Natural killer cell (primary cell): ENCODE measurements at places on chromosomes 7 and 10.

DNA sequence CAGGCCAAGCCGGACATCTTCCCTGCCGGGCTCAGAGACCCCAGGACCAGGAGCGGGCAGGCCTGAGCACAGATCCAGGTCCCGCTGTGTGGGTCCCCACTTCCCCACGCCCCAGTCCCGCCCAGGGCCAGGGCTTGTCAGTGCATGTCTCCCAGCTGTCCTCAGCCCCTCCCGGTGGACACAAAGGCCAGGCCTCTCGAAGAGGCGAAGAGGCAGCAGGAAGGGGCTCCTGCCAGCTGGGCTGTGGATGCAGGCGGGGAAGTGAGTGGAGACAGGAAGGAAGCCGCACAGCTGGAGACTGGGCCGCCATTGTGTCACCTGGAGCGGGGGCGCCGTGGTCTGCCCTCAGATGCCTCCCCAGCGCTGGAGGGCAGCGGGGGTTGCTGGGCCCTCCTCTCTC is 4.8 kb downstream of the GRIFIN start:
- no peak for DNase-seq
- H3K4me3 ChIP-seq = no peak overlapping the region
- H3K27ac ChIP-seq = no peak overlapping the region

DNA sequence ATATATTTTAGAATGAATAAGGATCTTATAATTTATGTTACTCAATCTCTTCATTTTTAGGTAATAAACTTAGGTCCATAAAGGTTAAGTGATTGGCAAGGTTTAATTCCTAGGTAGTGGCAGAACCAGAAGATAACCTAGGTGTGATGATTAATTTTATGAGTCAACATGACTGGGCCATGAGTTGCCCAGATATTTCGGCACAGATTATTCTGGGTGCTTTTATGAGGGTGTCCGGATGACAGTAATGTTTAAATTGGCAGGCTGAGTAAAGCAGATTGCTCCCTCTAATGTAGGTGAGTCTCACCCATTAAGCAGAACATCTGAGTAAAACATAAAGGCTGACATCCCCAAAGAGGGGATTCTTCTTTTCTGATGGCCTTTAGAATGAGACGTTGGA is 1349.3 kb upstream of the CELF2 start:
- H3K27me3 ChIP-seq = no peaks in the 10 kb centered on the region
- DNase-seq = no peak
- H3K36me3 ChIP-seq = no peaks in the 10 kb centered on the region
- no peak overlapping the region for H3K27ac ChIP-seq
- no peaks in the 10 kb centered on the region for H3K4me1 ChIP-seq
- H3K4me3 ChIP-seq = no peak overlapping the region

DNA sequence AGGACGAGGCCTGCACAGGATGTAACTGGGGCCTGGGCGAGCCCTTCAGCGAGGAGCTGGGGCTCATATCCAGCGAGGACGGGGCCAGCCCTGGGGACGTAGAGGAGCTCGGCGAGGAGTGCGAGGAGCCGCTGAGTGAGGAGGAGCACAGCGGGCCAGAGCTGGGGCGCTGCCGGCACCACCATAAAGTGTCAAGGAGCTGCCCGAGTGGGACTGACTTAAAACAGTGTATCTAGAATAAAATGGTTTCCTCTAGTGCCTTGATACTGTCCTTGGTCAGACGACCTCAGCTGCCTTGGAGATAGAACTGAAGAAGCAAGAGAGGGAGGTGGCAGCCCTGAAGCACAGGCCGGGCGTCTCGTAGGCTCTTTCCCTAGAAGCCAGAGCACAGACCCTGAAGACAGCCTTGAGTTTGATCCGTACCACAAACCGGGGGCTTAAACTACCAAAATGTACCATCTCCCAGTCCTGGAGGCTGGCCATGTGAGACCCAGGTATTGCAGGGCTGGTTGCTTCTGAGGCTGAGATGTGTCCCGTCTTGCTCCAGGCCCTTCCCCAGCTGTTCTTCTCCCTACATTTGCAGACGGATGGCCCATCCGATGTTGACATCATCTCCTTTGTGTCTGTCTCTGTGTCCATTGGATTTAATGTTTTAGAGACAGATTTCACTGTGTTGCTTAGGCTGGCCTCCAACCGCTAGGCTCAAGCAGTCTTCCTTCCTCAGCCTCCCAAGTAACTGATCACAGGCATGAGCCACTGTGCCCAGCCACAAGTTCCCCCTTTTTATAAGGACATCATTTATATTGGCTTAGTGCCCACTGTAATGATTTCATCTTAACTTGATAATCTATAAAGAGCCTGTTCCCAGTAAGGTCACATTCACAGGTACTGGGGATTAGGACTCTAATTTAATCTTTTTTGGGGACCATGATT is 35.8 kb downstream of the DNAJB6 start:
- peaks cover 62% of the 10 kb centered on the region for H3K36me3 ChIP-seq
- H3K27ac ChIP-seq = no peak overlapping the region
- H3K4me3 ChIP-seq = no peak overlapping the region
- DNase-seq = no peak
- H3K4me1 ChIP-seq = peaks cover 16% of the 10 kb centered on the region

DNA sequence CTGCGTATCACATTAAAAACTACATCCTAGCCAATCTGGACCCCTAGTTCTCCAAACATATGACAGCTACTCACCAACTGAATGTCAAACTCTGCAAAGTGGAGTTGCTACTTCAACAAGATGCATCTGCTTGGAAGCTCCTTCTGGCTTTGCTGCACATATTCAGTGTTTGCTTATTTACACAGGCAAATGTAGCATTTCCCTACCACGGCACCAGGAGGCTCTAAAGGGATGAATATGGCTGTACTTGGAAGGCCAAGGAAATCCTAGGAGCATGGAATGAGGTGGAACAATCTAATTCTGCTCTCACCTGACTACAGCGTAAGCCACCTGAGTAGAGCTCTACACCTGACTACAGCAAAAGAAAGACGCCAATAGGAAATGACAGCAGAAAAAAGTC is 39.7 kb downstream of the MTPAP start:
- H3K4me1 ChIP-seq = no peaks in the 10 kb centered on the region
- no peaks in the 10 kb centered on the region for H3K27me3 ChIP-seq
- DNase-seq = no peak
- H3K4me3 ChIP-seq = no peak overlapping the region

GRCh38 chr10:64037071-64037661 is 516.0 kb downstream of the REEP3 start:
- no peak overlapping the region for H3K27ac ChIP-seq
- no peak for DNase-seq
- H3K4me1 ChIP-seq = peaks cover 4% of the 10 kb centered on the region
- H3K4me3 ChIP-seq = no peak overlapping the region

DNA sequence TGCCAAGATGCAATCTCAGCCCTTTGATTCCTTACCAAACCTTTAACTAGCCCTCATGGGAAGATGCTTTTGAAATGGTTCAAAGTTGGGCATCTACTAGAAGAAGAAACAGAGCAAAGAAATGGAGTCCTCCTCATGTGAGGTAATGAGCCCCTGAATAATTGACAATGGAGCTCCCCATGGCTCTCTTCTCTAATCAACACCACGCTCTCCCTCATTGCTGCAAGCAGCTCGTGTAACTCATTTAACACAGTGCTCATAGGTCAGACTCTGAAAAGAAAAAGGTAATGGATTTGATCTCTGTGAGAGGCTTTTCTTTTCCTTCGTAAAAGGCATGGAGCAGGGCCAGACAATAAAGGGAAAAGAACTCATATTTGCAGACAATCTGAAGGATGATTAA is 312.8 kb downstream of the PHTF2 start:
- no peaks in the 10 kb centered on the region for H3K36me3 ChIP-seq
- no peaks in the 10 kb centered on the region for H3K4me1 ChIP-seq
- no peak for DNase-seq
- no peaks in the 10 kb centered on the region for H3K27me3 ChIP-seq

DNA sequence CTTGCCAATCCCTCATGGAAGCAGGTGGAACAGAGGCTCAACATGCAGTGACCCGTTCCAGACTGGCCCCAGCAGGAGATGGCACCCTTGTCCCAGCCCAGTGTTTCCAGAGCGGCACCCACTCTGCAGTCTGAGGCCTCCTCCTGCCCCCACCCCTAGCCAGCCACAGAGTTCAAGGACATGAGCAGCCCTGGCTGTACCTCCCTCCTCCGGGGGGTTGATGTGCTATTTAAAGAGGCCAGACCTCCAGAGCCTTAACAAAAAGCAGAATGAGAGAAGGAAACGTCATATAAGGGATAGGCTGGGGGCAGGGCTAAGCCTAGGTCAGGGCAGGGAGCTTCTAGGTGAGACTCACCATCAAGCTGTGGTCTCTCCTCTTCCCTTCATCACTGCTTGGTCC is 115.7 kb upstream of the NANOS1 start:
- H3K36me3 ChIP-seq = no peaks in the 10 kb centered on the region
- no peaks in the 10 kb centered on the region for H3K27me3 ChIP-seq
- no peak overlapping the region for H3K27ac ChIP-seq
- H3K4me3 ChIP-seq = no peak overlapping the region
- DNase-seq = no peak
- no peaks in the 10 kb centered on the region for H3K4me1 ChIP-seq

GRCh38 chr7:18315241-18315640 is 180.3 kb upstream of the HDAC9 start:
- no peak for DNase-seq
- H3K27me3 ChIP-seq = no peaks in the 10 kb centered on the region
- H3K27ac ChIP-seq = no peak overlapping the region
- no peaks in the 10 kb centered on the region for H3K4me1 ChIP-seq
- H3K4me3 ChIP-seq = no peak overlapping the region

GRCh38 chr7:226281-226895 is 34.0 kb downstream of the FAM20C start:
- H3K36me3 ChIP-seq = no peaks in the 10 kb centered on the region
- no peak overlapping the region for H3K4me3 ChIP-seq
- no peaks in the 10 kb centered on the region for H3K4me1 ChIP-seq
- DNase-seq = no peak

GRCh38 chr7:43612599-43613589 is 30.0 kb downstream of the STK17A start:
- peaks cover 33% of the 10 kb centered on the region for H3K4me1 ChIP-seq
- peaks cover 75% of the 10 kb centered on the region for H3K36me3 ChIP-seq
- DNase-seq = no peak
- H3K27me3 ChIP-seq = no peaks in the 10 kb centered on the region
- H3K4me3 ChIP-seq = no peak overlapping the region

DNA sequence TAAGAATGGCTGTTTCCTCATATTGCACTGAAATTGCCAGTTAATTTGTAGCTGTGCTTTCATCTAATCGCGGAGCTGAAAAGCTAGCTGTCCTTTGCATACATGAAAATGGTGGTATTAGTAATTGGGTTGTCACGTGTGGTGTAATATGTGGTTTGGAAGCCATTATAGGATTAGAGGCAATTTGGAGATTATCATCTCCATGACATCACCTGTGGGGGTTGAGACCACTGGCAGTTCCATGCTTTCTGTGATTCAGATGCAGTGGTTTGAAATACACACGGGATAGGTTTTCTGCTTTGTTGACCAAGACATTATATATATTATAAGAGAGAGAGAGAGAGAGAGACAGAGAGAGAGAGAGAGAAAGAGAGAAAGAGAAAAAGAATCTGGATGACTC is 180.8 kb downstream of the RAB11FIP2 start:
- no peaks in the 10 kb centered on the region for H3K4me1 ChIP-seq
- no peak overlapping the region for H3K4me3 ChIP-seq
- no peak for DNase-seq
- H3K27ac ChIP-seq = no peak overlapping the region

GRCh38 chr7:112049555-112050249 is 156.5 kb downstream of the DOCK4 start:
- H3K27ac ChIP-seq = no peak overlapping the region
- H3K4me1 ChIP-seq = no peaks in the 10 kb centered on the region
- no peak overlapping the region for H3K4me3 ChIP-seq
- DNase-seq = no peak
- no peaks in the 10 kb centered on the region for H3K27me3 ChIP-seq

GRCh38 chr7:3267966-3268690 is 32.9 kb upstream of the SDK1 start:
- no peak overlapping the region for H3K27ac ChIP-seq
- H3K4me3 ChIP-seq = no peak overlapping the region

DNA sequence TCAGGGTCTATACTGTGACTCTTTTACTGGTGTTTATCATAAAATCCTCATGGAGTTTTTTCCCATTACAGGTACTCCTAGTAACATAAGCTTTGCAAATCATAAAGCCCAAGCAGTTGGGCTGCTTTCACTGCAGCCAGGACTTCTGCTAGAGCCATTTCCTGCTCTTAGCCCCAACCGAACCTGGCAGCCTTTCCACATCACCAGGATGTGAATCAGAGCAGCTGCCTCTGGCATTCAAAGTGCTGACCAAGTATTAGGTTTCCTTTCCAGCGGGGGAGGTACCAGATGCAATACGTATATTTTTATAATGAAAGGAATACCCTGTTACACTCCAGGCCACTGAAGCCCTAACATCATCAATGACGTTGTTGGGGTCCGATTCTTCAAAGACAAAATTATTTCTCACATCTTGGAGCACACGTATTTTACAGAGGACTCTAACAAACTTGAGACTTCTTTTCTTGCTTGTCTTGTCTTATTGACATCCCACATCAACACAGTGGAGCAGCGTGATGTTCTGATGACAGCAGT is 3.6 kb upstream of the HTR5A start:
- no peaks in the 10 kb centered on the region for H3K36me3 ChIP-seq
- H3K27ac ChIP-seq = no peak overlapping the region
- H3K4me3 ChIP-seq = no peak overlapping the region
- H3K4me1 ChIP-seq = peaks cover 7% of the 10 kb centered on the region
- peaks cover 3% of the 10 kb centered on the region for H3K27me3 ChIP-seq

- H3K36me3 ChIP-seq = no peaks in the 10 kb centered on the region
- no peaks in the 10 kb centered on the region for H3K27me3 ChIP-seq
- H3K27ac ChIP-seq = no peak overlapping the region
- no peak for DNase-seq
- no peaks in the 10 kb centered on the region for H3K4me1 ChIP-seq
Observed at GRCh38 chr10:77079592-77080300, 557.9 kb downstream of the KCNMA1 start.
